Activated T-cell treated with anti-CD3 and anti-CD28 coated beads, Interleukin-2, amount 50 U/mL, for 48 hours (primary cell): ENCODE measurements at places on chromosomes 16 and 17.

GRCh38 chr17:4485676-4486646 is 12.7 kb upstream of the SPNS2 start:
- DNase-seq: peak; percentile 75

DNA sequence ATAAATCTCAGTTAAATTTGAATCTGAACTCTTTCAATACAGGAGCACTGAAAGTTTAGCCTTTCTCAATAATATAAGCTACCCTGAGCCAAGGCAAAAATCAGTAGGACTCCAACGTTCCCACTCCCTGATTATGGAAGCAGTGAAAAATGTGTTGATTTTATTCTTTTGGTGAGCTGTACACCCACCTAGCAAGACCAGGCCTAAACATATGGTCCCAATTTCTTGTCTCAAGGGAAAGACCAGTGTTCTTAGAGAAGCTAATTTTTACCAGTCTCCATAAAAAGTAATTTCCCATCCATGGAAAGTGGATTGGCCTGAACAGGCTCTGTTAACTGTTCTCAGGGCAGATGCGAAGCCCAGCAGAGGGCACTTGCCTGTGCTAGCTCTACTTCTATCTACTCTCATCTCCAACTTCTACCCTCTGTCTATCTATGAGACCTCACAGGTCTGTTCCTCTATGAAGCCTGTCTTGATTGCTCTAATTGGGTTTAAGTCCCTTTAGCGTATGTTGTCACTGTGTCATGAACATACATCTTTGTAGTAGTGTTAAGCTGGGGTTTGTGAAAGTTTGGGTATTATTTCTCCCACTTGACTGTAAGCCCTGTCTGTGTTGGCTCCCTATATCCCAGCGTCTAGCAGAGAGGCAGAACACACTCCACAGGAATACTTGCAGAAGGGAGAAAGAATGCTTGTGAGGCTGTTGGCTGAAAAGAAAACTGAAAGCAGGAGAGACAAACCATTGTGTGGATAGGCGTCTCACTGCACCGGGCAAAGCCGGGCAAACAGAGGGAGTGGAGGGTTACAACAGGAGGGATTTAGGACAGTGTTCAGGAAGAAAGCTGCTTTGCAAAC is 167.1 kb upstream of the MAF start:
- no peak for DNase-seq

DNA sequence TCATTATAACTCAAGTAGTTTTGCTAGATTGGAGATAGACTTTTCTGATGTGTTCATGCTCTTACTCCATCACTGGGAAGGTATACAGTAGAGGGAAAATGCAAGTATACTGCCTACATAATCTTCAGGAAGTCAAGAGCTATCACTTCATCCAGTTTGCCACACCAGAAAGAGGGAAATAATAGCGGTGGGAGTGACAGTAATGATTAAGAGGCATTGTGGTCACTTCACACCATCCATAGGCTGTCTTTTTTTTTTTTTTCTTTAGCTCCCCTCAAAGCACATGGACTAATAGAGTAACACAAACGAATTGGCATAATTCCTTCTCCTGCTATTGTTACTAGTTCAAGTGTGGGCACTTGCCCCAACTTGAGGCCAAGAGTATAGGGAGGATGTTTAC is 28.4 kb upstream of the HLF start:
- DNase-seq: no peak

DNA sequence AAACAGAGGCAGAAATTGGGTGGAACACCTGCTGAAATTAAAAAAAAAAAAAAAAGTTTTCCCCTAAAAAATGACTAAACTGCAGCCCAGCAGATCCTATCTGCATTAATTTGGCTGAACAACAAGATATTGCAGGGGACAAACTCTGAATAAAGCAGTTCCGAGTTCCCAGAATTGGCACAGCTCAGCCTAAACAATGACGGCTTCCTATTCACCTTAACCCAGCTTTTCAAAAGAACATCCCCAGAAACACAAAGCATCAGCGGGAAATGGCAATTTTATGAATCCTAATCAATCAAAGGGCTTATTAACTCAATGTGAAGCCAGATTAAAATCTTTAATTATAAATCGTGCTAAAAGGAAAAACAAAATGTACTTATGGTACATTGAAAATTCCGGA is 497.8 kb upstream of the ZFHX3 start:
- no peak for DNase-seq

GRCh38 chr17:39402890-39403605 is 1.6 kb upstream of the FBXL20 start:
- no peak for DNase-seq

DNA sequence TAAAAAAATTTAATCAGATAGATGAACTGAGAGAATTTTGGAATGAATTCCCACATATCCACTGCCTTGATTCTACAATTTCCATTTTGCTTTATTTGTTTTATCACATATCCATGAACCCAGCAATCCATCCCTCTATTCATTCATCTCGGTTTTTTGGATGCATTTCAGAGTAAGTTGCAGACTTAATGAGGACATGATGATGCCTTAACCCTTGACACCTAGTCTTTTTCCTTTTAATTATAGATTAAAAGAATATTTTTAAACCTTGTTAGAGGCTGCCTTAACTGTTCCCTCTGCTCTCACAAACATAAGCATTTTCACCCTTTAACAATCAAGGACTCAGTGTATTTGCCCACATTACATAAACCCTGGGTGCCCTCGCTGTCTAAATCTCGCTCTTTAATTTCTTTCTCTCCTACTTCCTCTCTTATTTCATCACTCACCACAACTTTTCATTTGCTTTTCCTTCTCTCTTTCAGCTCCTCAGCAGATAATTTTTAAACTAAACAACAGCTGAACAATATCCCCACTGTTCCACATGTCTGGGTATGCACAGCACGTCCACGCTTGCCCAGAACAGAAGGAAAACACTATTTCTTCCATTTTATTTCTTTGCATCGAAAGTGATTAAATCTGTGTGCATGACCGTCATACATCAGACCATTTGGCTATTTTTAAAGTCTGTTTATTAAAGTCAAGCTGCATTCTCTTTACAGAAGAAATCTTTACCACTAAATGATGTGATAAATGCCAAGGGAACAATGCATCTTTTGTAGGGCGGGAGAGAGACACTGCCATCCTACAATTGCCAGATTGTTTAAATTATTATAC is 39.9 kb downstream of the IQCK start:
- no peak for DNase-seq

- DNase-seq: peak; percentile 68
These were observed 20.5 kb downstream of the CLEC16A start for GRCh38 chr16:10964891-10965326.

DNA sequence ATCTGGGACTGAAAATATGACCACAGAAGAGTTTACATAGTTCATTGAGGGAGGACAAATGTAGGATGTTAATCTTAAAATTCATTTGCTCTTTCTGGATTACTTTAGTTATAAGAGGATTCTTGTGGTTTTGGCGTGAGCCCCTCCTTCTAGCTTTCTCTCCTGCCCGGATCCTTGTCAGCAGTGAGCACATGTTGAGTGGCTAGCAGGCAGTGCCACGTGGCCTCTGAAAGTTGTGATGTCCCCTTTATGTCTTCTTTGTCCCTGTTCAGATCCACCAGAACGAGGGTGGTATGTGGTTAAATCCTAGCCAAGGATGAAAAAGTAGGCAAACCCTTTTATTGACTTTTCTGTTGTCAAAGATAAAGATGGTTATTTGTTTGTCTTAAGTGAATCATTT is 83.8 kb downstream of the GNAO1 start:
- no peak for DNase-seq

GRCh38 chr17:32954477-32954876 is 26.5 kb downstream of the TMEM98 start:
- DNase-seq: no peak

DNA sequence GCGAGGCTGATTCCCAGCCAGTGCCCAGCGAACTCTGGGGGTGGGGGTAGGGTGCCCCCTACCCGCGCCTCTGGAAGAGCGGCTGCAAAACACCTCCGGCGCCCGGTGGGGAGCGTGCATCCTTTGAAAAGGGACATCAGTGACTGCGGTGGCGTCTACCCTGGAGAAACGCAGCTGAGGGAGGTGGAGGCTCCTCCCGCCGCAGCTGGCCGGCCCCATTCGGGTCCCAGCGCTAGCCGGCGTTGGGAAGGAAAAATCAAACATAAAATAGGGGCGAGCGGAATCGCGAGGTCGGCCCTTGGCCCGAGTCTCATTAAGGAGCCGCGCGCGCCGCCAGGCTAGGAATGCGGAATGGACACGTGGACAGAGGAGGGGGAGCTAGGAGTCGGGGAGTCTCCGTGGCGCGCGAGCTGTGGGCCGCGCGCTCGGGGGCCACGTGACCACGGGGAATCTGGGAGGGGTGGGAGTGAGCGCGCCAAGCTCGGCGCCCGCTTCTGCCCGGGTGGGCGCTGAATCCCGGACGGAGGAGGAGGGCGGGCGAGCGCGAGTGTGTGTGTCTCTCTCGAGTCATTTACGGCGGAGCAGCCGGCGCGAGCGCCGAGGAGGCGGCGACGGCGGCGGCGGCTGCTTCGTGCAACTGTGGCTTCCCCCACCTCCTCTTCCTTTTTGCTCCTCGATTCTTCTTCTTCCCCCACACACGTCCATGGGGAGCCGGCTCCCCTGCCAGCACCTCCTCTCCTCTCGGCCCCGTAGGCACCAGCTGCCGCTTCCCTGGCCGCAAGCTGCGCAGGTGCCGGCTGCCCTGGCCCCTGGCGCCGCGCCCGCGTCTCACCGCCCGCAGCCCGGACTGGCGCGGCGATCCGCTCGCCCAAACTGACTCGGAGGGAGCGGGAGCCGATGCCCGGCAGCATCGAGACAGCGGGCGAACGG is at the start of gene TMEM132E:
TSS of gene TMEM132E (plus strand) at position 566 of the 930 bp plus-strand sequence. CDS start 1,495 bp downstream, outside the sequence.
- DNase-seq: peak; percentile 49

- DNase-seq: no peak
These were observed 53.6 kb upstream of the CDC42EP4 start for GRCh38 chr17:73365301-73365874.

GRCh38 chr17:27269974-27270373 is 23.9 kb upstream of the WSB1 start:
- DNase-seq: no peak

GRCh38 chr16:9836118-9836736 is 346.0 kb downstream of the GRIN2A start:
- DNase-seq: no peak

GRCh38 chr16:55379876-55380390 is 55.9 kb downstream of the IRX6 start:
- DNase-seq: no peak

- DNase-seq: no peak
These were observed 67.0 kb downstream of the MPRIP start for GRCh38 chr17:17109256-17109655.

- no peak for DNase-seq
These were observed 14.9 kb downstream of the FOXK2 start for GRCh38 chr17:82534401-82534812.

- DNase-seq: no peak
These were observed 793.4 kb upstream of the CDH8 start for GRCh38 chr16:62829607-62830006.

DNA sequence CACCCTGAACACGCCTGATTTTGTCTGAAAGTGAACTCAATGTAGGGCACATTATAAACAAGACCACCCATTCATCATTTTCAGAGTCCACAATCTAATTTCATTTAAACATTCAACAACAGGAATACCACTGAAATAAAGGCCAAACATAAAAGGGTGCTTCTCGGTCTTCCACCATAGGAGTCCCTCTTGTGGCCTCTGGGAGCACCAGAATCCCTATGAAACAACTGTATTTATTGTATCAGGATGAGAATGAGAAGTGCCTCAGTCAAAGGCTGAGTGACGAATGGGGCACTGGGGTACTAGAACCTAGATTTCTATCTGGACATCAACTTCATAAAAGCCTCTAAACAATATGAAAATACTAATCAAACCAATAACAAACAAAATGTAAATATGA is 40.4 kb downstream of the NXPH3 start:
- no peak for DNase-seq

DNA sequence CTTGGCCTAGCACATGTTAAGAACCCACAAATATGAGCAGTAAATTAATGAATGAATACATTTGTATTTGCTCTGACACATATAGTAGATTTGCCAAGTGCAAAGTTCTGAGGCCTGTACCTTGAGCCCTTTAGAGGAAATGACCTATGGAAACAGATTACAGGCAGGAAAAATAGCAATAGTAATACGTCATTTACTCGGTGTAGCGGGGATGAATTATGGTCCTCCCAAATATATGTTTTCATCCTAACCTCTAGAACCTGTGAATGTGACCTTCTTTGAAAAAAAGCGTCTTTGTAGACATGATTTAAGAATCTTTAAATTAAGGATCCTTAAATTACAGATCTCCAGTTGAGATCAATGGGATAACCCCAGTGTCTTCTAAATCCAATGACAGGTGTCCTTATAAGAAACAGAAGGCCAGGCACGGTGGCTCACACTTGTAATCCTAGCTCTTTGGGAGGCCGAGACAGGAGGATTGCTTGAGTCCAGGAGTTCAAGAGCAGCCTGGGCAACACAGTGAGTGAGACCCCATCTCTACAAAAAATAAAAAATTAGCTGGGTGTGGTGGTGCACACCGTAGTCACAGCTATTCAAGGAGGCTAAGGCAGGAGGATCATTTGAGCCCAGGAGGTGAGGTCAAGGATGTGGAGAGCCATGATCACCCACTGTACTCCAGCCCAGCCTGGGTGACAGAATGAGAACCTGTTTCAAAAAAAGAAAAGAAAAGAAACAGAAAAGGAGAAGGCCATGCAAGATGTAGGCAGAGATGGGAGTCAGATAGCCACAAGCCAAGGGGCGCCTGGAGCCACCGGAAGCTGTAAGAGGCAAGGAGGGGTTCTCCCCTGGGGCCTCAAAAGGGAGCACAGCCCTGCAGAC is 5.1 kb upstream of the ITPRIPL2 start:
- no peak for DNase-seq

DNA sequence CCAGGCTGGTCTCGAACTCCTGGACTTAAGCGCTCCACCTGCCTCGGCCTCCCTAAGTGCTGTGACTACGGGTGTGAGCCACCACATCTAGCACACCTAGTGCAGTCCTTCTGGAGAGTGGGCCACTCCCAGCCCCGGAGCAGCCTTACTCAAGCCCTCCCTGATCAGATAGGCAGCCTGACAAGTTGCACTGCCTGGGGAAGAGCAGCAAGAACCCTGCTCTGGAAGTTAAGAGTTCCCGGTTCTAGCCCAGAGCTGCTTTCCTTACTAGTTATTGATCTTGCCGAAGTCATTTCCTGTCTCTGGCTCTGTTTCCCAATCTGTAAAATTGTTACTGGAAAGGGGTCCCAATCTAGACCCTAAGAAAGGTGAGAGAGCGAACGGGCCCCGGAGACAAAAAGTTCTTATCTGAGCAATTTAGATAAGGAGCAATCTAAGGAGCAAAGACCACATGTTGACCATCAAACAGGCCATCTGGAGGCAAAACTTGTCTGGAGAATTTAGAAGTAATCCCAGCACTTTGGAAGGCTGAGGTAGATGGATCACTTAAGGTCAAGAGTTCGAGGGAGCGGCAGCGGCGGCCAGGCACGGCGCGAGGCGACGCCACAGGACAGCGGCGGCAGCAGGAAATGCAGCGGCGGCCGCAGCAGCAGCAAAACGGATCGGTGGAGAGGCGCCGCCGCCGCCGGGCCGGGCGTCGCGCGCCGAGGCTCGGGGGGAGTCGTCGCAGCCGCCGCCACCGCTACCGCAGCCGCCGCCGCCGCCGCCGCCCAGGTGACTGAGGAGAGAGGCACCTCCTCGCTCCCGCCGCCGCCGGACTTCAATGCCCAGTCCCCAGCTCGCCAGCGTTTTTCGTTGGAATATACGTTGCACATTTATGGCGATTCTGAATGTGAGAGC is 4.3 kb upstream of the NAGLU start:
- peak; percentile 71 for DNase-seq
